ENCODE measurements at places on chromosomes 16 and 17. TPM values are rescaled to one million over a fixed set of nuclear protein-coding genes. Genes with fewer than 3 reads are reported as not detected.

- no peaks in the 10 kb centered on the region for H3K4me1 ChIP-seq
- no peak overlapping the region for H3K27ac ChIP-seq
These were observed 41.4 kb downstream of the ACTG1 start for GRCh38 chr17:81470944-81471817.

GRCh38 chr17:47708864-47709541 is 15.0 kb downstream of the TBKBP1 start:
- H3K4me1 ChIP-seq: peaks cover 58% of the 10 kb centered on the region
- no peaks in the 10 kb centered on the region for H3K27me3 ChIP-seq
- H3K27ac ChIP-seq: no peak overlapping the region
- no peak for DNase-seq

IRX6 gene
- polyA plus RNA-seq: 0.07 TPM

DNA sequence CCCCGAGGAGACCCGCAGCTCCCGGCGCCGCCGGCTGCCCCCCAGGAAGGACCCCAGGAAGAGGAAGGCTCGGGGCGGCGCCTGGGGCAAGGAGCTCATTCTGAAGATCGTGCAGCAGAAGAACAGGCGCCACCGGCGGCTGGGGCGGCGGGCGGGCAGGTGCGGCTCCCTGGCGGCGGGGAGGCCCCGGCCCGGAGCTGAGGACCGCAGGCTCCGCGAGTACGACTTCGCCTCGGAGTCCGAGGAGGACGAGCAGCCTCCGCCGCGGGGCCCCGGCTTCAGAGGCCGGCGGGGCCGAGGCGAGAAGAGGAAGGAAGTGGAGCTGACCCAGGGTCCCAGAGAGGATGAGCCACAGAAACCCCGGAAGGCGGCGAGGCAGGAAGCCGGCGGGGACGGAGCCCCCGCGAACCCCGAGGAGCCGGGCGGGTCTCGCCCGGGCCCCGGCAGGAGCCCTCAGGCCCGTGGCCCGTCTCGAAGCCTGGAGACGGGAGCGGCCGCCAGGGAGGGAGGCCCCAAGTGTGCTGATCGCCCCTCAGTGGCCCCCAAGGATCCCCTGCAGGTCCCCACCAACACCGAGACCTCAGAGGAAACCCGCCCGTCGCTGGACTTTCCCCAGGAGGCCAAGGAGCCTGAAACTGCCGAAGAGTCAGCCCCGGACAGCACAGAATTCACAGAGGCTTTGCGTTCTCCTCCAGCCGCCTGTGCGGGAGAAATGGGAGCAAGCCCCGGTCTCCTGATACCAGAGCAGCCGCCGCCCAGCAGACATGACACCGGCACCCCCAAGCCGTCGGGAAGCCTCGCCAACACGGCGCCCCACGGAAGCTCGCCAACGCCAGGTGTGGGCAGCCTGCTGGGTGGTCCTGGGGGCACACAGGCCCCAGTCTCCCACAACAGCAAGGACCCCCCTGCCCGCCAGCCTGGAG is 22.3 kb upstream of the ZFPM1 start:
- H3K4me3 ChIP-seq: peak overlapping the region; percentile 58
- H3K27ac ChIP-seq: peak overlapping the region; percentile 44
- no peaks in the 10 kb centered on the region for H3K27me3 ChIP-seq
- H3K4me1 ChIP-seq: peaks cover 17% of the 10 kb centered on the region

DNA sequence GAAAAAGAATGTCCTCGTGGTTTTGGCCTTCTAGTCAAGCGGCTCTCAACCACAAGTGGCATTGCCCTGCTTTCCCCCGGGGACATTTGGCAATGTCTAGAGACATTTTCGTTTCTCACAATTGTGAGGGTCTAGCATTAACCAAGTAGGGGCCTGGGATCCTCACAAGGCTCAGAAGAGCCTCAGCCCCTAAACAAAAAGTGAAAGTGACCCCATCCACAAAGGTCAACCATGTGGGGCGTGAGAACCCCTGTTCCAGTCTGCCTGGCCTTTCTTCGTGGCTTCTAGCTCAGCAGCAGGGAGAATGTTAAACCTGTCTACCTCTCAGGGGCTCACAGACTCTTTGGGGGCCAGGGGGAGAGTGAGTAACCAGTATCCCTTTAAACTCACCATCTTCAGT is 4.8 kb upstream of the RPL38 start:
- H3K4me1 ChIP-seq: peaks cover 16% of the 10 kb centered on the region
- H3K4me3 ChIP-seq: no peak overlapping the region
- DNase-seq: no peak
- H3K27ac ChIP-seq: no peak overlapping the region

DNA sequence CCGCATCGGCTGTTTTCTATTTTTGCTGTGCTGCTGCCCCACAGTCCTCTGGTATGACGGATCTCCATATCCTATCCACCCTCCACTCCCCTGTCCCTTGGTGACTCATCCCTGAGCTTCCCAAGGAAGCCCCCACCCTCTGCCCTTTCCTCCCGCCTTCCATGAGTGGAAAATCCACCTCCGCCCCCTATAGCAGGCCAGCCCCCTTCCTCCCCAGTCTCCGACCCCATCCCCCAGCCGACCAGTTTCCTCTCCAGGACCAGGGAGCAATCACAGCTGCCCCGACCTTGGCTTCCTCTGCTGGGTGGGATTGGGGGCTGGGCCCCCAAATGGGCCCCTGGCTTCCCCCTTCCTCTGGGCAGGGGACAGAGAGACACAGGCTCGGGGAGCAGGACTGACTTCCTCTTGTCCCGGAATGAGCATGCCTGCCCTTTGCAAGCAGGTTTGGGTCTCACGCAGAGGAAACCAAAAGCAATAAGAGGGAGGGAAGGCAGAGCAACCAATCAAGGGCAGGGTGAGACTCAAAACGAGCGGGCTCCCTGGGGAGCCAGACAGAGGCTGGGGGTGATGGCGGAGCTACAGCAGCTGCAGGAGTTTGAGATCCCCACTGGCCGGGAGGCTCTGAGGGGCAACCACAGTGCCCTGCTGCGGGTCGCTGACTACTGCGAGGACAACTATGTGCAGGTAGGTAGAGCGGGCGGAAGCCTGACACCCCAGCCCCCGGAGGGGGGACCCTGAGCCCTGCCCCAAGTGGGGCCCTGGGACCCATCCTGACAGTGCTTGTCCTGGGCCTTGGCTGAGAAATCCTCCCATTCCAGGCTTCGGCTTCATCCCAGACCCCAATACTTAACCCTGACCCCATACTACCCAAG is at the start of the genes ABI3 and GNGT2:
ABI3 (plus strand) TSS at position 550 of the 872 bp plus-strand sequence; CDS start at position 568, 18 bp downstream.
GNGT2 (minus strand) TSS at position 417 of the 872 bp plus-strand sequence. CDS start 3,152 bp downstream, outside the sequence.
- no peaks in the 10 kb centered on the region for H3K27me3 ChIP-seq
- peaks cover 3% of the 10 kb centered on the region for H3K36me3 ChIP-seq
- peaks cover 71% of the 10 kb centered on the region for H3K4me1 ChIP-seq
- H3K27ac ChIP-seq: peak within 1 kb of the TSS; percentile 51

LLGL2 gene
- polyA plus RNA-seq: 52.0 TPM

TNFRSF13B gene
- polyA plus RNA-seq: 37.8 TPM

Measured in B cell (primary cell).